ENCODE measurements at places on chromosomes 7 and 10.

- no peak for DNase-seq
Measured at GRCh38 chr7:22566592-22566991, 66.6 kb upstream of the STEAP1B start.

GRCh38 chr7:2863461-2864066 lies 19.5 kb upstream of the GNA12 start:
- DNase-seq = no peak

DNA sequence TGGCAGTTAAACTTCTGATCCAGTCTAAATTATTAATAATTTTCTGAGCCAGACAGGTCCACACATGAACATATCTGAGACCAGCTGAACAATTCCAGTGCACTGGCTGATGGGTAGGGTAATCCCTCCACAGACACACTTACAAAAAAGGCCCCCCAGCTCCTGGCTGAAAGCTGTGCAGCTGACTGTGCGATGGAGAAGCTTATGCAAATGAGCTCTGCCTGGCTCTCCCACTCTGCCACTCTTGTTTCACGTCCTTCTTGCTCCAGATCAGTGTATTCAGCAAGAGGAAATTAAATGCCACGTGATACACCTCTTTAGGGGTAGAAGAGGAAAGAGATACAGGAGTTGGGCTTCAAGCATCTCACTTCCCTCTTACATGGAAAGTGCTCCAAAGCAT lies 76.4 kb upstream of the FEZF1 start:
- no peak for DNase-seq

GRCh38 chr7:2106924-2107323 lies 125.8 kb downstream of the MAD1L1 start:
- no peak for DNase-seq

DNA sequence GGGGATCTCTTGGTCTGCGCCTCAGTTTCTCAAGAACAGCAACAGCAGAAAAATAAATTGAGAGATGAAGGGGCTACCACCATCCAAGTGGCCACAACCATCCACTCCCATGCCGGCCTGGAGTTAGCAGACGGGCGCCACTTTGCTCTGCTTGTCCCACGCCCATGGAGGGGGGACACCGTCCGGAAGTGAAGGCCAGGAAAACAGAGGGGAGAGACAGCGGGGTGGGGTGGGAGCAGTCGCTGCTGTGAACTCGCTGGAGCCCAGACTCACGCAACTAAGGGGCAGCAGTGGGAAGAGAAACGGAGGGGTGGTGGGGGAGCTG lies 135.4 kb downstream of the KIF20B start:
- no peak for DNase-seq

- no peak for DNase-seq
Measured at GRCh38 chr7:100577507-100577906, 3.8 kb upstream of the SAP25 start.

DNA sequence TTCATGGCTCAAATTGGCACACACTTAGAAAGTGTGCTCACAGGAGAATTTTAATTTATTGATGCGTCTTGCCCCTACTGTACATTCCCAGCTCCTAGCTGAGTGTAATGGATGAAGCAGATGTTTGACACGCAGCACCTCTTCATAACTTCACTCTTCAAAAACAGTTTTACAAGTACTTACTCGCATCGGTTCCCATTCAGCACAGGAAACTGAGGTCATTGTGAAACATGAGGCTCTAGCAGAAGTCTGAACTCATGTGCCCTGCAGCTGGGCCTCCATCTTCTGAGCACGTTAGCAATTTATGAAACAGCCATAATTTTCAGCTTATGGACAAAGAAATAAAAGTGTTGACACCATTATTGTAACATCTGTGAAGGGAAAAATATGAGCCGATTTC lies 558.9 kb upstream of the MGMT start:
- no peak for DNase-seq

- DNase-seq = no peak
Measured at GRCh38 chr7:17502213-17503060, 204.0 kb downstream of the AHR start.

DNA sequence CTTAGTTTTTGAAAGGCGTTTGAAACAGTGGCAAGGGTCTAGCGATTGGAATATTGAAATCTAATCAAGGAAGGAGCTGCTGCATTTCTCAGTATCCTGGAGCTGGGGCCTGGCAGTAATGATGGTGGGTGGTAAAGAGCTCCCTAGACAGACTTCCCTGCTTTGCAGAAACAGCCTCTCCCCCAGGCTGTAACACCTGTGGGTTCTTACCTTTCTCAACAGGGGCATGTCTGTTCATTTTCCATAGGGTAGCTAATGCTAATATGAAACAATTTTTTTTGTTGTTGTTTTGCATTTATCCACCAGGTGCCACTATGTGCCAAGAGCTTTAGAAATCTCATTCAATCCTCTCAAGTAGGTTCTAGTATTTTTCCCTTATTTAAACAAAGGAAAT lies 345.5 kb downstream of the REEP3 start:
- DNase-seq = no peak

DNA sequence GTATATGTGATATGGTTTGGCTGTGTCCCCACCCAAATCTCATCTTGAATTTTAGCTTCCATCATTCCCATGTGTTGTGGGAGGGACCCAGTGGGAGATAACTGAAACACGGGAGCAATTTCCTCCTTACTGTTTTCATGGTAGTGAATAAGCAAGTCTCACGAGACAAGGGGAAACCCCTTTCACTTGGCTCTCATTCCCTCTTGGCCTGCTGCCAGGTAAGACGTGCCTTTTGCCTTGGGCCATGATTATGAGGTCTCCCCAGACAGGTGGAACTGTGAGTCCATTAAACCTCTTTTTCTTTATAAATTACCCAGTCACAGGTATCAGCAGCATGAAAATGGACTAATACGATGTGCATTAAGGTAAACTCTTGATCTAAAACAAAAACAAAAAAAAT lies 357.1 kb upstream of the AOAH start:
- no peak for DNase-seq

- no peak for DNase-seq
Measured at GRCh38 chr10:34112171-34112782, 702.8 kb downstream of the PARD3 start.

GRCh38 chr10:26486990-26487850 lies 49.1 kb downstream of the APBB1IP start:
- no peak for DNase-seq

DNA sequence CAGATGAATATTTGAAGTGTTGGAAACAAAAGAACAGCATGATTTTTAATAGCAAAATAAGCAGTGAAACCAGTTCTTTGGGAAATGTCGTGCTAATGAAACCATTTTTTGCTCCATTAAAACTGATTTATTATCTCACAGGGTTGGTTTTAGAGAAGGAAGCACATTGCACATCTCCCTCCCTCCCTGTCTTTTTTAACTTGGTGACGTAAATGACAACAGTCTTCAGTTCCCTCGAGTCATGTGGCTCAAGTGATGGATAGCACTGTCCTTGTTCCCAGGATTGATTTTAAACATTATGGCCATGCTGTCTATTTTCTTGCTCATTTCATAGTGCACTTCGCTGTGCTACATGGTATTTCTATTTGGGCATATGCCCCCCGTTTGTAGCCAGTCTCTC lies 105.9 kb downstream of the DOCK1 start:
- DNase-seq = no peak

DNA sequence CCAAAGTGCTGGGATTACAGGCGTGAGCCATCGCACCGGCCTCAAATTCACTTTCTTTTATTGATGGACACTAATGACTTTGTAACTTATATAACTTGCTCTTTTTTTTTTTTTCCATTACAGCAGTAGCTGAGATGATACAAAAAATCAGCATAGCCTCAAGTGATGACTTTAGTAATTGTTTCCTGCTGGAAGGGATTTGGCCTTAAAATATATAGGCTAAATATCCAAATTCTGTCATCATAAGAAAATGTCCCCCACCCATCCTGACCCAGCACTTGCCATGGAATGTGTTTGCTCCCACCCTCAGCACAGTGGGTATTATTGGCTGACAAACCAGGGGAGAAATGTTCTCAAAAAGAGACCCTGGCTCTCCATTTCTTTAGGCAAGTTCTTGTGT lies 1264.1 kb upstream of the AUTS2 start:
- no peak for DNase-seq

DNA sequence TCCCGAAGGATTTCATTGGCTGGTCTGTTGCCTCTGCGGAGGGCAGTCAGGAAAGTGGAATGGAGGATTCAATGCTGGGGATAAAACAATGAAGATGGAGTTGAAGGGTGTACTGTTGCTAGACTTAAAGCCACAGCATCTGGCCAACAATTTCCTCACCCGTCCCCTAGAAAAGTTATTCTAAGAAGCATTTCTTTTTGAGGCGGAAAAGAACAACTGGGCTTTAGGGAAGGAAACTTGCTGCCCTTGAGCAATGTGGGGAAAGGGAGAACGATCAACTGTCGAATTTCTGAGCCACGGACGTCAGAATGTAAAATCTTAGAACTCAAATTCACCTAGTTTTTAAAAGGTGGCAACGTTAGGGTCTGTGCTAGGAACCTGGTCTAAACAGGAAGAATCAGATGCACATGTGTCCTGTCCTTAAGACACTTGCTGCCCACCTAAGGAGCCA lies 664 bp downstream of the FMC1 start:
- DNase-seq = no peak

- DNase-seq = no peak
Measured at GRCh38 chr10:123272171-123272570, 118.0 kb downstream of the BUB3 start.

DNA sequence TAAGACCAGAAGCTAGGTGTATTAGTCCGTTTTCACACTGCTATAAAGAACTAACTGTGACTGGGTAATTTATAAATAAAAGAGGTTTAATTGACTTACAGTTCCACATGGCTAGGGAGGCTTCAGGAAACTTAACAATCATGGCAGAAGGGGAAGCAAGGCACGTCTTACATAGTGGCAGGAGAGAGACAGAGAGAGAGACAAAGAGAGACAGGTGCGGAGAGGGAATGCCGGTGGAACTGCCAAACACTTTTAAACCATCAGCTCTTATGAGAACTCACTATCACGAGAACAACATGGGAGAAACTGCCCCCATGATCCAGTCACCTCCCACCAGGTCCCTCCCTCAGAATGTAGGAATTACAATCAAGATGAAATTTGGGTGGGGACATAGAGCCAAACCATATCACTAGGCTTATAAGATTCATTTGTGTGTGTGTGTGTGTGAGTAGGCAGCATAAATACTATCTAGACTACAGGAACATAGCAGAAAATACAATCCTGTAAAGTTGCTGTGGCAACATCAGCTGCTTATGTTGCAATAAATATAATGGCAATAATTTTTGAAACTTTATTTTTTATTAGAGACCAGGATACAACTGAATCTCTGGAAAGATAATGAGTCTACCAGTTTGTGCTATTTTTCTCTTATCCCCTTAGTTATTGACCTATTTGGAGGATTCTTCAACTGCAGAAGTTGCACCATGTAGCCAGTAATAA lies 77.1 kb downstream of the NRF1 start:
- no peak for DNase-seq

GRCh38 chr7:32330602-32331001 lies 159.6 kb downstream of the LSM5 start:
- DNase-seq = no peak

- DNase-seq = no peak
Measured at GRCh38 chr7:155874411-155874810, 62.1 kb upstream of the SHH start.

DNA sequence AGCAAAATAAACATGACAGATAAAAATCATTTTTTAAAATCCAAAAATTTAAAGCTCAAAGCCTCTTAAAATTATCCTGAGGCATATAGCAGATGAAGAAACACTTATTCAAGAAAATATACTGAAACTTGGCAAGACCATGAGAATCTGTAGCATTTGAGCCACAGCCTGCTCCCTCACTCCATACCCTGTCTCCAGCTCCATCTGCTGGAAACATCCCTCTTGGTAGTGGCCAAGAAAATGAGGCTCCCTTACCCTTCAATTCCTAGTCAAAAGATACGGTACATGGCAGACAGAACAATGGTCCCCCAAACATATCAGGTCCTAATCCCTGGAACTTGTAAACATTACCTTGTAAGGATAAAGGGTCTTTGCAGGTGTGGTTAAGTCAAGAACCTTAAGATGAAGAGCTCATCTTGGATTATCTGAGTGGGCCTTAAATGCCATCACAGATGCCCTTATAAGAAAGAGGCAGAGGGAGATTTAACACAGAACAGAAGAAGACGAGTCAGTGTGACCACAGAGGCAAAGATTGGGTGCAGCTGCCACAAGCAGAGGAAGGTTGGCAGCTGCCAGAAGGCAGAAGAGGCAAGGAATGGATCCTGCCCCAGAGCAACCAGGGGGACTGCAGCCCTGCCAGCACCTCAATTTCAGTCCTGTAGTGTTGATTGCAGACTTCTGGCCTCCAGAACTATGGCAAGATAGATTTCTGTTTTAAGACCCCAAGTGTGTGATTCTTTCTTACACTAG lies 149.4 kb downstream of the ZNF248 start:
- no peak for DNase-seq

GRCh38 chr10:29120216-29120615 lies 168.7 kb upstream of the LYZL1 start:
- DNase-seq = no peak

DNA sequence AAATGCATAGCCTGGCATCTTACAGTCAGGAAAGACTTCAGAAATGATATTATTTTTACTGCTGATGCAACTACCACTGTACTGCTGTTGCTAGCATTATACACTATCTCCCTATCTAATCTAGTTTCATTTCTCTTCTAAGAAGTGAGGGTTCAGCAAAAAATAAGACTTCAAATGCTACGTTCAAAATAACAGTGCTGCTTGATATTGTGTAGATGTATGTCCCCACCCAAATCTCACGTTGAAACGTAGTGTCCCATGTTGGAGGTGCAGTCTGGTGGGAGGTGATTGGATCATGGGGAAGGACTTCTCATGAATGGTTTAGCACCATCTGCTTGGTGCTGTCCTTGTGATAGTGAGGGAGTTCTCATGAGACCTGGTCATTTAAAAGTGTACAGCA lies 129.4 kb downstream of the ANK3 start:
- no peak for DNase-seq

GRCh38 chr10:78742406-78742729 lies 326.4 kb upstream of the ZMIZ1 start:
- no peak for DNase-seq

DNA sequence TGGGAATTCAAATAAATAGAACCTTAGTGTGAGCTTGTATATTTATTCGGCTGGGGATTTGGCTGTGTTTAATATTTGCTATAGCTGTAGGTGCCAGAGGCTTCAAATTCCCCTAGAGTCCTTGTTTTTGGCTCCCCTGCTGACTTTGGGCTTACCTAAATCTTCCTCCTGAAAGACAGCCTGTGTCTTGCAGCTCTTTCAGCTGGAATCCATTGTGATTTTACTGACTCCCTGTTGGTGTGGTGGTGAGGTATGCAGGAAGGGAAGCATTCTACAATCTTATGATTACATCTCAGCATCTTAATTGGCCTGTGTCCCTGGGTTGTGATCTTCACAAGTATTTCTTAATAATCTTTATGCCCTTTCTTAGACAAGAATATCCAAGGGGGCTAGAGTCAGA lies 25.9 kb downstream of the FOXI2 start:
- no peak for DNase-seq

- no peak for DNase-seq
Measured at GRCh38 chr10:17247210-17247609, 19.2 kb downstream of the VIM start.

DNA sequence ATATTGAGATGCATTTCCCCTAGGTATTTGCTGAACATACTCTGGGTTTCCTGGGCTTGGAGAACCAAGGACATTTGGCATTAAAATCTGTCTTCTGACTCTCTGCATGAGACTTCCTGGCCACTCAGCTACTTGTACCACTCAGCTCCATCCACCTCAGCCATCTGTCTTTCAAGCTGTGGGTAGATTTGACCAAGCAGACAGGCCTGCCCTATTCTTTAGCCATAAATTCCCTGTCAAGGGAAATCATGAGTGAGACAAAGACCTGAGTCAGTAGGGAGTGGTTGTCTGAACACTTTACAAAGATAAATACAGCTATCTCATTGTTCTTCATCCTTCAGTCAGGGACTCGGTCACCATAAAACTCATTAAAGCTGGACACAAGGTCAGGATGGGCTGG lies 399.1 kb downstream of the GPAM start:
- no peak for DNase-seq

Data from activated naive CD4-positive, alpha-beta T cell (primary cell).